ENCODE measurements at places on chromosomes 5 and 9.

DNA sequence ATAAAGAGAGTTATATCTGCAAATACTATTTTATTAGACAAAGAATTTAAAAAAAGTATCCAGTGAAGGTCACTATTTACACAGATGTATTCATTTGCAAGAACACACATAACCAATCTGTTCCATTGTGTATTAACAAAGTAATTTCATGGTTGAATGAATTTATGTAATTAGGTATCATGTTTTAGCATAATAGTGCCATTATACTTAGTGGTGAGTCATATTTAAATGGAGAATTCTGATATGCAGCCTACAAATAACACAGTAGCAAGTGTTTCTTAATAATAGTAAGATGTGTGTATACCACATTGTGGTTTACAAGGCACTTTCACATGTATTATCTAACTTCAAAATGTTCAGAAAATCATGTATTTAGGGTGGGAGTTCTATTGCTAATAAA, 1028.5 kb upstream of the ACO1 start:
- DNase-seq = no peak

DNA sequence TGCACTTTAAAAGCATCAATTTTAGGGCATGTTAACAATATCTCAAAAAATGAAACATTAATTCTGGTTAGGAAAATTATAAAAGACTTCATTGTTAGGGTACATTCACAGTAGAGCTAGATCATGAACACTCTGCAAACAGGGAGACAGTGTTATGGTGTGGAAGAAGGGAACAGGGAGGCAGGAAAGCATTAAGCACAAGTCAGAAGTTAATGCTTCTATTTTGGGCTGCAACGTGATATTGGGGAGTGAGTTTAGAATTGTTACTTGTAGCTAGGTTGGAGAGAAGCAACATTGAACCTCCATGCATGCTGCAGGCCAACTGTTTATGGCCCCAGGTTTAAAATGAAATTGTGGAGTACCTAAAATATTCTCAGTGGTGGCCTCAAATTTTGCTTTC, 278.1 kb upstream of the NMUR2 start:
- DNase-seq = no peak

- DNase-seq = no peak
Measured at GRCh38 chr5:9927106-9927505, 297.0 kb upstream of the TAS2R1 start.

DNA sequence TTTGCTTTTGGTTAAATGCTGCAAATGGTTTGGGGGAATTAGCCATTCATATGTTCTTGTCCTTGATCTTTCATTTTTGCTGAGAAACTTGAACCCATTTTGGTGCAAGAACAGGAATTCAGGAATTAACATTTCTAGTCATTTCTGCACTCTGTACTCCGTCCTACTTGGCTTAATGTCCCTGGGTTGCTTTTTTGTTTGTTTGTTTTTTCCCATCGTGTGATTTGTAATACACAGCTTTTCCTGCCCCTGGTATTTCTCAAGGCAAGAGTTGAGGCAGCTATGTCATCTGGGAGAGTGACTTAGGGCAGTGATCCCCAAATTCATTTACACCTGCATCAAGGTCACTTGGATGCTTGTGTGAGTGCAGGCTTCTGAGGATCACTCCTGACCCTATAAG, 71.3 kb downstream of the IQGAP2 start:
- DNase-seq = no peak

- peak; percentile 60 for DNase-seq
Measured at GRCh38 chr9:136991993-136992818, at the start of gene PAXX. Gene PAXX (plus strand): TSS chr9:136992422. CDS start chr9:136992444, 22 bp downstream.

GRCh38 chr5:10332301-10332700, 21.2 kb upstream of the MARCHF6 start:
- no peak for DNase-seq

DNA sequence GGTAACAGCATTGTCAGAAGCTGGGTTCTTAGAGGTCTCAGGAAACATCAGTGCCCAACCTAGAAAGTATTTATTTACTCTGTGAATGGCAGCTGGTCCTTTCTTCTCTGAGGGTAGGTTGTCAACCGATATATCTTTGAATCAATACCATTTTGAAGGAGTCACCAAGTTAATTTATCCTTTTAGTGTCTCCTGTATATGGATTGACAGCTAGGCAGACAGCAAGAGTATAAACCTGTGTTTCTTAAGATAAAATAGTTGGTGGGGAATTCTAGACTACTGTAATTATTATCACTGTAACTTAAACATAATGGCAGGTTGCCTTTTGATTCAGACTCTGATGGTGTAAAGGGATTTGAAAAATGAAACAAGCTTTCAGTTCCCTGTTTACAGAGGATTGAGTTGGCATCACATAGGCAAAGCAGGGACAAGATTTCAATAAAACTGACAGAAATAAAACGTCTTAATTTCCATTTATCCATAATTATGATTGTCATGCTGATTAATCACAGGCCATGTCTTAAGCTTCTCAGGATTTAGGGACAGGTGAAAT, 190.8 kb upstream of the HAPLN1 start:
- DNase-seq = no peak

GRCh38 chr9:14479163-14479560, 165.2 kb upstream of the NFIB start:
- DNase-seq = no peak

GRCh38 chr9:127608104-127608966, 3.7 kb upstream of the STXBP1 start:
- DNase-seq = no peak

- DNase-seq = no peak
Measured at GRCh38 chr5:54867310-54867944, 118.0 kb downstream of the ESM1 start.

DNA sequence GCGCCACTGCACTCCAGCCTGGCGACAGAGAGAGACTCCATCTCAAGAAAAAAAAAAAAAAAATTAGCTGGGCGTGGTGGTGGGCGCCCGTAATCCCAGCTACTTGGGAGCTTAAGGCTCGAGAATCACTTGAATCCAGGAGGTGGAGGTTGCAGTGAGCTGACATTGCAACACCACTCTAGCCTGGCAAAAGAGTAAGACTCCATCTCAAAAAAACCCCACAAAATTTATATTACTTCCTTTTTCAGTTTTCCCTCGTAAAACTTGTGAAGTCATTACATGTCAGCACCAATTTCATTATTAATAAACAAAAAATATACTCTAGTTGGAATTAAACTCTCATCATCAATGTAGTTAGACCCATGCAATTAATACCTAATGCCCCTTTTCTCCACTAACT, 43.9 kb downstream of the SHLD3 start:
- DNase-seq = no peak

DNA sequence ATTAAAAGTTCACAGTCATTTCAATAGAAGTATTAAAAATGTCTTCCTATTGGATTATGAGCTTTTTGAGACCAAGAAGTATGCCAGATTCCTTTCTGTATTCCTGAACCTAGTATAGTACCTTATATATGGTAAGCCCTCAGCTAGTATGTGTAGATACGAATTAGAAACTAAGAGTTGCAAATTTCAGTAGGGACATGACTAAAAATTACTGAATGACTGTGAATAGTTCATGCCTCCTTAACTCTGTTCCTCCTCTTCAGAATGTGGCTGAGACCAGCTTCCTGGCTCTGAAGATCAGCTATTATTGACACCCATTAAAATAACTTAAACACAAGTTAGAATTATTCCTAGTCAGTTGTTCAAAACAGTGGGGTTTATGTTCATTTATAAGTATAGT, 19.7 kb downstream of the KDM3B start:
- DNase-seq = no peak

DNA sequence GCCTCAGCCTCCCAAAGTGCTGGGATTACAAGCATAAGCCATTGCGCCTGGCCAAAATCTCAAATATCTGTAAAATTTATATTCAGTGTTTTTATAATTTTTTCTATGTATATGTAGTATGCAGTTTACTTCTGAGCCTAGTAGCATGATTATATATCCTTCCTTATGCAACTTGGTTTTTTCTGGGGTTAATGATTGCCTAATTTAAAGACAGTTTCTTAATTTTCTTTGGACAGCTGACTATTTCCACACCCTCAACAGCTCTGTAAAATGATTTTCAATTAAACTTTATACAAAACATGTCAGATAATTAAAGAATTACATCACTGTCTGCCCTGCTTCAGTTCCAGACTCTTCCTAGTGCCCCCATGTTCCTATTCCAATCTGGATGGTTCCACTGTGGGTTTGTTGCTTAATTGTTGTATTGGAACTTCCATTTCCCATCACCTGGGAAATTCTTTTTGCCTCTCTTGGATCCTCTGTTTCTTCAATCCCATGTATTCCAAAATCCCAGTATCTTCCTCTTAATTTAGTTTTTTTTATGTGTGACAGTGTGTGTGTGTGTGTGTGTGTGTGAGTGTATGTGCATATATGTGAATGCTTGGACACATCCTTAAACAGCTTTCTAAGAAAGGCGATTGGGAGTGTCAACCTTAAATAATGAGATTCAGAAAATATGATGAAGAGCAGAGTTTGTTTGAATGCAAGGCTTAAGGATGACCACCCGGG, 53.2 kb downstream of the C5orf22 start:
- DNase-seq = no peak

DNA sequence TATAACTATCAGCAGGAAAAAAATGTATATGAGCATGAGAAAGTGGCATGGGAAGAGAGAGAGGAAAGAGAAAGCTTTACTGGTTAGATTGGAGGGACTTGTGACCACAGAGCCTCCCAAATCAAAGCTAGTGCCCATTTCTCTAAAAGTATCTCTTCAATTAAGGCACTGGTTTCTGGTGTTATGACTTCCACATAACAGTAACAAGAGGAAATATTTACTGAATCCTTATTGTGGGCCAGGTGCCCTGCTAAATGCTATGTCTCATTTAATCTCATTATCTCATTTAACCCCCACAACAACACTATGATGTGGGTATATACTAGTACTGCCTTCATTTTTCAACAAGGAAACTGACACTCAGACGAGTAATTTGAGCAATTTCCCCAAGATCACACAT, 221.5 kb downstream of the EBF1 start:
- no peak for DNase-seq

DNA sequence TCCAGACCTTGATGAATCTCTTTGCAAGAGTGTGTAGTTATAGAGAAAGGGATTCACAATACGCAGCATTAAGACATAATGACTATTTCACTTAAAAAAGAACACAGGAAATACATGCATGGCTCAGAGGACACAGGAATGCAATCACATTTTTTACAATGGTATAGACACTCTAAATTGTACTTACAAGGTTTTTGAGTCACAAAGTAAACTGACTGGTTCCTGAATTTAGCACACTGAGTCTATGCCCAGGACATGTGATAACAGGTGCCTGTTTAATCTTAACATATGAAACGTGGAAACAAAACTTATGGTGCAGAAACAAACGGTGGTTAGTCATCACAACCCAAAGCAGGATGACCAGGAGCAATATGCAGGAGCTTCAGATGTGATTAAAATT, 6.7 kb downstream of the EPB41L4A start:
- DNase-seq = no peak

GRCh38 chr9:135291165-135291564, 188.4 kb upstream of the PPP1R26 start:
- DNase-seq = no peak

- no peak for DNase-seq
Measured at GRCh38 chr9:128362774-128363173, 8.4 kb upstream of the URM1 start.

DNA sequence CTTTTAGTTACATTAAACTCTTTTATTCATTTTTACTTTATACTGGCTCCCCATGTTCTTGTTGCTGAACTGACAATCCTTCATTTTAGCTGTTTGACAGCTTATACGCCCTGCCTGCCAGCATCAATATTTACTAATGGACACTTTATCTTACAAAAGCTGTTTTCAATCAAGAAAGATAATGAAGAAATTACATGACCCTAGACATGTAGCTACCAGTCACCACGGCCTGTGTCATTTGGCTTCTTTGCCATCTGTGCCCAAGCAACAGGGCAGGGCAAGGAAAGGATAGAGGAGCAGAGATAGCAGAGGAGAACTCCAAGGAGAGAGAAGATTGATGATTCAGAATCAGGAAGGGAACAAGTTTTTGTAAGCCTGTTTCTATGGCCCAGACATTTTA, 647.3 kb downstream of the BRINP1 start:
- no peak for DNase-seq

- no peak for DNase-seq
Measured at GRCh38 chr5:126192226-126192625, 231.0 kb upstream of the GRAMD2B start.

- DNase-seq = no peak
Measured at GRCh38 chr9:133515615-133516255, 9.0 kb downstream of the MYMK start.

DNA sequence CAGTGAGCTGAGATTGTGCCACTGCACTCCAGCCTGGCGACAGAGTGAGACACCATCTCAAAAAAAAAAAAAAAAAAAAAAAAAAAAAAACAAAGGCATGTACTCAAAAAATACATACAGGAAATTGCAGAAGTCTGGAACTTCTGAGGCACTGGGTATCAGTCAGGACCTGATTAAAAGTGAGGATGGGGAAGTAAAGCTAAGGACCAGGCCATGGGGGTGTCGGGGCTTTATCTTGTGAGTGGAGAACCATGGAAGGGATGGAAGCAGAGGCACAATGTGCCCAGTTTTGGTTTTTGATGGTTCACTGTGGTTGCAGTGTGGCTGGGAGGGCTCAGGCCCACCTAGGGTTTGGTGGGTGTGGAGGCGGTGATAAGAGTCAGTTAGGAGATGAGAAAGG, 212.7 kb upstream of the PIK3R1 start:
- no peak for DNase-seq

- DNase-seq = no peak
Measured at GRCh38 chr5:177355868-177356168, 1.9 kb upstream of the RGS14 start.

Measured in esophagus squamous epithelium (tissue), 5 donors.